ENCODE measurements at places on chromosomes 2 and 18.

GRCh38 chr2:129672521-129672920, 306.9 kb upstream of the RAB6C start:
- DNase-seq, result no peak

- DNase-seq, result no peak
These were observed 3.8 kb downstream of the VPS54 start for GRCh38 chr2:64015391-64015790.

GRCh38 chr18:79919089-79919488, 32.4 kb downstream of the SLC66A2 start:
- peak; percentile 1 for DNase-seq

GRCh38 chr2:79850912-79851311, 338.1 kb downstream of the CTNNA2 start:
- no peak for DNase-seq
